ENCODE measurements at places on chromosomes 1 and 21.

GRCh38 chr1:32684167-32684811 is 18.3 kb downstream of the SYNC start:
- no peak for DNase-seq

DNA sequence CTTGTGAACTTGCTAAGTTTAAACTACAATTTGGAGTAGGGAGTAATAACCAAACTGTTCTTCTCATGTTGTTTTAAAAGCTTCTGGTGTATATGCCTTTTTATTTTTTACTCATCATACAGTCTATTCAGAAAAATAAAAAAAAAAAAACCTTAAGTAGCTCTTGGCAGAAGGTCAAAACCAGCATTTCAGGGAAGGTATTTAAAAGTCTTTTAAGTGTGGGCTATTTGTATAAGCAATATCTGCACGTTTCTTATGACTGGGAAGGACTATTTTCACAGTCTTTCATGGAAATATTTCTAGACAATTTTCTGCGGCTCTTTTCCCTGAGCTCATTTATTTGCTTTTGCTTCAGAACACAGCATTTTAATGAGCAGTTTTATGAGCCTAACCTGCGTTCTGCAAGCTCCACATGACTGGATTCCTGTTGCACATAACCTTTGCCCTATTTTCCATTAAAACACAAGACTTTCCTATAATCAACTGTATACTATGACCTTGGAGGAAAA is 60.9 kb upstream of the C1orf105 start:
- no peak for DNase-seq

DNA sequence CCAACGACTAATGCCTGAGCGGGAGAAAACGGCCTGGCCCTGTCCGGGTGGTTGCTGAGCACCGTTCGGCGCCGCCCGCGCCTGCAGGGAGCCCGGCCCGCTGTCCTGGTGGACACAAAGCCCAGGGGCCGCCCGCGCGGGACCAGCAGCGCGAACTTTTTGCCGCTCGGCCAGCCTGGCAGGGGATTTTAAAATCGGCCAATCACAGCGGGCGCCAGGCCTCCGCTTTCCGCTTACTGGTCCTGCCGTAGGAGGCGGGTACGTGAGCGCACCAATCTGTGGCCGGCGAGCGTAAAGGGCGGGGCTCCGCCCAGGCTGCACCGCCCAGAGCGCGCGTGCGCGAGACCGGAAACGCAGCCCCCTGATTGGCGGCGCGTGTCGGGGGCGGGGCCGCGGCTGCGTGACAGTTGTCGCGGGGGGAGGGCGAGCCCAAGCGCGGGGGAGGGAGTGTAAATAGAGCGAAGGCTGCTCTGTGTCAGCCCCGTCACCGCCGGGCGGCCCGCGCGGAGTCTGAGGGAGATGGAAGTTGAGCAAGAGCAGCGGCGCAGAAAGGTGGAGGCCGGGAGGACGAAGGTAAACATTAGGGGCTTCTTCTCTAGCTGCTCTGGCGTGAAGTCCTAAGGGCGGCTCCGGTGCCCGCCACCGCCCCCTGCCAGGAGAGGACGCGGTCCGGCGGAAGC is at the start of the genes C21orf58 and PCNT:
TSS of gene C21orf58 (minus strand) at position 161 of the 680 bp plus-strand sequence. CDS start 1,132 bp downstream, outside the sequence.
TSS of gene PCNT (plus strand) at position 447 of the 680 bp plus-strand sequence. CDS start at position 520, 73 bp downstream.
- peak; percentile 67 for DNase-seq

DNA sequence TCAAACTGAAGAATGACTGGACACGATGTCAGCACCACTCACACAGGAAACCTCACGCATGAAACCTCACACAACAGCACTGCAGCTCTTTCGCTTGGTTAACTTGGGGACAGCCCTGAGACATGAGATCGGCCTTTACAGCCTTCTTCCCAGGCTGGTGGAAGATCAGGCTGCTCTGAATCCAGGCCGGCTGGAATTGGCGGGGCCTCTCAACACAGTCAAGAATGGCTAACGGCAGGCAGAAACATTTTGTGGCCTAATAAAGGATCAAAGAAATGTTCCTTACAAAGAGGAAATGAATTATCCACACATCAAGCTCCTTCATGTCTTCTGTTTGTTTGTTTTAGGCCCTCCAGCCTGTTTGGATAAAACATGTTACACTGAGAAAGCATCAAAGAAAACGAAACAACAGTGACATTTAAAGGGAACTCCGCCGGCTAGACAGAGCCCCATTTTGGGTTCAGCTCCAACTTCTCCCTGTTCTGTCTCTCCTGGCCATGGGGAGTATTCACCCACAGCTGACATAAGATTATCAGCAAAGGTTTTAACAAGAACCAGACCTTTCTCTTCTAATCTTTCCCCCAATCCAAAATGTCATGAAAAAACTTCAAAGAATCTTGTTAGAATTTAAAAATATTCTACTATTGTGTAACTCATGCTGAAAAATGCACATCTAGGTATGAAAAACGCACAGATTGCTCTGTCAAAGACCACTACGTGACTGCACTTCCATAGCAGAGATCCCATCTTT is 131.2 kb downstream of the SLC45A1 start:
- peak; percentile 27 for DNase-seq

DNA sequence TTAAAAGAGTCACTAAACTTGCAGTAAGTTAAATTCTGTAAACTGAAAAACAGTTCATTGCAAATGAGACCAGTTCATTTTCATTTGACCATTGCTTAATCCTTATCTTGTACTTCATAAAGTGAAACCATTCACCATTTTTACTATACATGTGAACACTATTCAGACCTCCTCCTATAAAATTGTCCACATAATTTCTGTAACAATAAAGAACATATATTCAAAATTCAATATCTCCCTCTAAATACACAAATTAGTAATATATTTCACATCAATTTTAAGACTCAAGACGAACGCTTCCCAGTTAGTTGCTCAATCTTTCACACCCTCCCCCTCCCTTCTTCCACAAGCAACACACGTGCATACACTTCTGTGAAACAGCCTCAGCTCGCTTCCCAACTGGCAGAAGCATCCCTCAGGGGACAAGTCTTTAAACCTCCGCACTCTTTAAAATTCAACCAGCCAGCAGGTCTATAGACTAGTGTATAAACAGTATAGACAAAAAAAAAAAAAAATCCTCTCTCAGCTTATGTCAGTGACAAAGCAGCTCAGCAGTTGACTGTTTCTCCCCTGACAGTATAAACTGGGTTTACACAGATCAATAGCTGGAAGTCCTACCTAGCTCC is 99.6 kb downstream of the DENND1B start:
- no peak for DNase-seq

- no peak for DNase-seq
These were observed 1.9 kb upstream of the PIGV start for GRCh38 chr1:26785611-26786436.

GRCh38 chr1:115283249-115283648 is 54.8 kb downstream of the NGF start:
- no peak for DNase-seq

DNA sequence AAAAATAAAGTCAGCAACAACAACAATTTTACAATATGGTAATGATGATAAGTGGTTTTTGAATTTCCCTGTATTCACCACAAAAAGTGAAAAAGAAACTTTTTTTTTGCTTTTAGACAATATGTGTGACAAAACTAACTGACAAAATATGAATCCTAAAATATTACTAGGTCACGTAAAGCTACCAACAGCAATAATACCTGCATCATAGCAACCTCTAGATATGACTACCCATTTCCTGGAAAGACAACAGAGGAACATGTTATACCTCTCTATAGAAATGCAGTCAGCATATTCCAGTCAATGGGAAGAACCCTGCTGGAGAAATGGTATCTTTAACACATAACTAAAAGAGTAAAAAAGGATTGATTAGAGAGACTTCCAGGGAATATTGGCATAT is 73.7 kb downstream of the PDE4B start:
- no peak for DNase-seq

DNA sequence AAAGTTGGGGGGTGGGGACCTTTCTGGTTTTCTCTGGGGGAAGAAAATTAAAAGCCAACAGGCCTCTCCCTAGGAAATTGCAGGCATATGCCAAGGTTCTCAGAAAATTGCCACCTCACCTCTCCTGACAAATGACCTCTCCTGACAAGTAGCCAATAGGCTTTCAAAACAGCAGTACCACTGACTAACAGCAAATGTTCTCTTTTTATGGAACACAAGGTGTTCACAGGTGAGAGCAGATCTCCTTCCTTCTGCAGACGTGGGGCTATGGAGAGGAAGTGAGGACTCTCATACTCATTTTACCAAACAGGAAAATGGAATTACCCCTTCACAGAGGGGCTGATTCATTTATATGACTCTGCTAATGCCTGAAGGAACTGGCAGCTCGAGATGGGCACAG is 32.7 kb upstream of the SUCO start:
- DNase-seq = no peak

- no peak for DNase-seq
These were observed at the start of gene TP73 for GRCh38 chr1:3651930-3652547. Gene TP73, plus strand, starts transcription at chr1:3652516. Its CDS starts 29,850 bp downstream, at chr1:3682366.

GRCh38 chr1:246856371-246856770 is 75.4 kb downstream of the AHCTF1 start:
- no peak for DNase-seq

DNA sequence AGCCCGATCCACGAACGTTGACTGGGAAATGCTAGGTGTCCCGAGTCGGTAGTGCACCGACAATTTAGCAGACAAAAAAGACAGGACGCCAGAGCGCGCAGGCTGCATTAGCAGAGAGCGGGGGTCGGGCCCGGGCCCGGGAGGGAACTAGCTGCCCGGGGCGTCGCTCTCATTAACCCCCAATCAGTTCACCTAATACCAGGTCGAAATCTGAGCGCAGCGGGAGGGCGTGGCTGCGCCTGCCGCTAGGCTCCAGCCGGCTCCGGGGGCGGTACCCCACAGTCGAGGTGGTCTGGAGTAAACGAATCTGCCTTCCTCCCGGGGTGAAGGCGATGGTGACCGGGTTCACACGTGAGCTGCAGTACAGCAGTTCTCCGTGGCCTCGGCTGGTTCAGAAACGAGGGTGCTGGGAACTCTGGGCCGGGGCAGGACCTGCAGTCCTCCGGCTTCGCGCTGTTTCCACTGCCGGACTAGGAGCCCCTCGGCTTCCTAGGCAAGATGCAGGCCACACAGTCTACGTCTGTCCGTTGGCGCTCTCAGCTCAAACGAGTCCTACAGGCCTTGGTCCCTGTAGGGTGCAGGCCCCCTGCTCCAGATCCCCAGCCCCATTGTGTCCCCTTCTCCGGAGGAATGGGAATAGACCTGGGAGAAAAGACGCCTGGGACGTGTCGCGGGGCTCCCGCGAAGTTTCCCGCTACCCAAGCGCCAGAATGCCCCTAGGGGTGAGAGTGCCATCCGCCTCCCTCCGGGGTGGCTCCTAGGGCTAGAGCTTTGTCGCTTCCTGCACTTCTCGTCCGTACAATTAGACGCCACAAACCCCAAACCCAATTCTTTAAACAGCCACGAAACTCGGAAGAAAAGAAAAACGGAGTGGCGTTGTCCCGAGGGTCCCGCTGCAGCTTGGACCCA is 2.0 kb downstream of the GFI1 start:
- DNase-seq = no peak
